ENCODE measurements at places on chromosomes 13 and 19.

DNA sequence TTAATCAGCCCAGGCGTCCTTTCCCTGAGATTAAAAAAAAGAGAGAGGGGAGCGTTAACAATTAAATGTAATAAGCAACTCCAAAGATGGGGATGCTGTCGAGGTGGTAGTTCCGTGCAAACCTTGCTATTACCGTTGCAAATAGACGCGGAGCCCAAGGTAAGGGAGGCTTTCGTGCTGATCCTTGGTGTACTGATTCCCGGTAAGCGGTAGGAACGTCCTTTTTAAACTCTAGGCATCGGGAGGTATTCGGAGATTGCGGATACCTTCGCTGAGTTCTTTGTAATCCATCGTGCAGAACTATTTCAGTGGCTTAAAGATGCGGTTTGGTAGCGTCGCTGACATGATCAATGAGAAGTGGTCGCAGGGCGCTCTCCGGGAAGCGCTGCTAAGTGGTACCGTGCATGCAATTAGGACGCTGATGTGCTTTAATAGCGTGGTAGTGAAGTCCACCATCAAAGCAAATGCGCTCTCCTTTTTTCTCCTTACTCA is 3.1 kb downstream of the SLITRK5 start:
- DNase-seq: no peak

DNA sequence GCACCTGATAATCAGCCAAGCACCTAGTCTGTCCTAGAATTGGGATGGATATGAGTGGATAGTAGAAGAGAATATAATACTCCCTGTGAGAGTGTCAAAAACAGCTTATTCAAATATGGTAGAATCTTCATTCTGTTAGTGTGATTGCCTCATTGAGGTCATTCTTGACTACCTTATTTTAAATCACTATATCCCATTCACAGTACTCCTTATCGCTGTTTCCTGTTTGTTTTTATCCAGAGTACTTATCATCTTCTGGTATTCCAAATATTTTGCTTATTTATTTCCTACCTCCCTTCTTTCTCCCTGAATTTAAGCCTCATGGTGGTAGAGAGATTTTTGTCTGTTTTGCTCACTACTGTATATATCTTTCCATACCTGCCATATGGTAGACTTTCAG is 9.9 kb downstream of the NDFIP2 start:
- DNase-seq: no peak

GRCh38 chr19:3604227-3604986 is 2.3 kb downstream of the TBXA2R start:
- DNase-seq: no peak

GRCh38 chr13:48068036-48068435 is 26.9 kb downstream of the MED4 start:
- no peak for DNase-seq

DNA sequence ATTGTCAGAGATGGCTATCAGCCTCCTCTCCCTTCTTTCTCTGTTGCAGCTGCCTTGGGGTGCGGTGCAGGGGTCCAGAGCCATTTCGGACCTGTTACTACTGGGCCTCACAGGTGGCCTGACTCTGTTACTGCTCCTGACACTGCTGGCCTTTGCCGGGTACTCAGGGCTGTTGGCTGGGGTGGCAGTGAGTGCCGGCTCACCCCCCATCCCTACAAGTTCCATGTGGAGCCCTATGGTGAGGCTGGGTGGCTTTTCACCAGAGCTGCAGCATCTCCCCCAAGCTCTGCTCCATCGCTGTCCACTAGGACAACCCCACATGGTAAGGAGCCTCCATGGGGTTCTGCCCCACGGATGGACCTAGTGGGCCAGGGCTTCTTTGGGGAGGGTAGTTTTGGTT is 13.7 kb upstream of the ZNF492 start:
- no peak for DNase-seq

- no peak for DNase-seq
Measured at GRCh38 chr19:8355631-8356402, 8.1 kb upstream of the ANGPTL4 start.

DNA sequence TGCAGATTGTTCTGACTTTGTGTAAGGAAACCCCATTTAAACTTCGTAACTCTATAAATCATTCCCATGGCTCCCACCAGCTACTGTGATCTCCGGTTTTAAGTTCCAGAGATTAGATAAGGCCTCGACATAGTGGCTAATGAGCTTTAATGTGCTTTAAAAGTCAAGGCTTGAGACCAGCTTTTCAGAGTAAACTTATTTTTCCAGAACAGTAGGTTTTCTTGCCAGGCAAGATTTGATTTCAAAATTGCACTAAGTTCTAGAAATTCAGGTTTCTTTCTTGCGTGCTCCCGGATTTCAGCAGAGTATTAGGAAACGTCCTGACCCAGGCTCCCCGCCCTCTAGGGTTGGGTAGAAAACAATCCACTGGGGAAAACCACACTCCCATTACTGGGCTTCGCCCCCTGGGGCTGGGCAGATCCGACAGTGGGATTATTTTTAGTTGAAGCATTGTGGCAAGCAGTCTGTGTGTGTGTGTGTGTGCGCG is 43.3 kb downstream of the CRYL1 start:
- DNase-seq: no peak

GRCh38 chr19:4059453-4059871 is 7.2 kb downstream of the ZBTB7A start:
- no peak for DNase-seq

DNA sequence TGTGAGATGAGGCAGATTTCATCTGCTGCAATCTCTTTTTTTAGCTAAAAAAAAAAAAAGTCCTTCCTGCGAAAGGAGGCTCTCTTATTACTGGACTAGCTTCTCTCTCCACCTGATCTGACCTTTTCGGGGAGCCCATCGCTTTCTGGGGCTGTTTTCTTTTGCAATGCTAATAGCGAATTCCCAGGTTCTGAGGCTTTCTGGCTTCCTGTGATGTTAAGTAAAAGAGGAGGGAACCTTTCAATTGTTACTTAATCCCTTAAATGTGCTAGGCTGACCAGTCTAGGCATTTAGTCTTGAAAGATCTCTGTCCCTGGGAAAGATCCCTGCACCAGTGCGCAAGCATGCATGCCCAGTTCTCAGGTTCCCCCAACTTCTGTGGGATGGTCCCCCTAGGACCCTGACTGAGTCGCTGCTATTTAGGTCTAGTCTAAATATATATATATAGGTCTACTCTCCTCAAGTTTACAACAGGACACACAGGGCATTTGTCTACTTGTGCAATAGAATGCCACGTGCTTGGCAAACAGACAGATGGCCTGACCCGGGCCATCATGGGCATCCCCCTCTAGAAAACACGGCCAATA is 224.7 kb downstream of the ZNF536 start:
- DNase-seq: no peak

DNA sequence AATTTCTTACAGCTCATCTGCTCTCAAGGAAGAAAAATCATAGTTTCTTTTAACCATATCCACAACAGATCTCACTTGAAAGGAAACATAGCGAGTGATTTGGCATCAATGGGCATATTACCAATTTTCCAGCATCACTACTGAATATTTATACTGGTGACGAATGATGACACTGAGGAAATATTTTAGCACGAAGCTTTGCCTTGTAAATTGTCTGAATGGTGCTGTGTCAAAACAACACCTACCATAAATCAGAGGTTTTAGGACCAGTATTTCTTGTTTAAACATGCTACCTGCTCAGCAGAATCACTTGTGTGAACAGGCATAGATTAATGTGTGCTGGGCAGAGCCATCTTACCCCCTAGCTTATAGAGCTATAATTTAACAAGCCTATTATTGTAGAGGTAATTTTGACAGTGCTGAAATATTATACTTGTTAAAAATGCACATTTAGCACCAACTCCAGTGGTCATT is 146.8 kb downstream of the ABCC4 start:
- no peak for DNase-seq

- no peak for DNase-seq
Measured at GRCh38 chr13:20491926-20492435, 33.7 kb downstream of the CRYL1 start.

DNA sequence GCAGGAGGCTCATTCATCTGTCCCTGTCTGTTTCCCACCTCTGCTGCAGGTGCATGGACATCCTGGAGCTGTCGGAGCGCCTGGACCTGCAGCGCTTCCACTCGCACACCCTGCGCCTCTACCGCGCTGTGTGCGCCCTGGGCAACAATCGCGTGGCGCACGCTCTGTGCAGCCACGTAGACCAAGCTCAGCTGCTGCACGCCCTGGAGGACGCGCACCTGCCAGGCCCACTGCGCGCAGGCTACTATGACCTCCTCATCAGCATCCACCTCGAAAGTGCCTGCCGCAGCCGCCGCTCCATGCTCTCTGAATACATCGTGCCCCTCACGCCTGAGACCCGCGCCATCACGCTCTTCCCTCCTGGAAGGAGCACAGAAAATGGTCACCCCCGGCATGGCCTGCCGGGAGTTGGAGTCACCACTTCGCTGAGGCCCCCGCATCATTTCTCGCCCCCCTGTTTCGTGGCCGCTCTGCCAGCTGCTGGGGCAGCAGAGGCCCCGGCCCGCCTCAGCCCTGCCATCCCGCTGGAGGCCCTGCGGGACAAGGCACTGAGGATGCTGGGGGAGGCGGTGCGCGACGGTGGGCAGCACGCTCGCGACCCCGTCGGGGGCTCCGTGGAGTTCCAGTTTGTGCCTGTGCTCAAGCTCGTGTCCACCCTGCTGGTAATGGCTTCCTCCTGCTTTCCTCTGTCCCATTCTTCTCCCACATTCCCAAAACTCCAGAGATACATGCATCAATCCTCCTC is 52.2 kb downstream of the RYR1 start:
- no peak for DNase-seq

GRCh38 chr19:58558623-58559274 is 338 bp upstream of the UBE2M start:
- DNase-seq: peak; percentile 100

- DNase-seq: no peak
Measured at GRCh38 chr13:45353895-45354294, 12.9 kb upstream of the TPT1 start.

- DNase-seq: no peak
Measured at GRCh38 chr13:113117335-113117872, 5.2 kb upstream of the F10 start.

- no peak for DNase-seq
Measured at GRCh38 chr19:21841488-21842097, 5.6 kb upstream of the ZNF43 start.

DNA sequence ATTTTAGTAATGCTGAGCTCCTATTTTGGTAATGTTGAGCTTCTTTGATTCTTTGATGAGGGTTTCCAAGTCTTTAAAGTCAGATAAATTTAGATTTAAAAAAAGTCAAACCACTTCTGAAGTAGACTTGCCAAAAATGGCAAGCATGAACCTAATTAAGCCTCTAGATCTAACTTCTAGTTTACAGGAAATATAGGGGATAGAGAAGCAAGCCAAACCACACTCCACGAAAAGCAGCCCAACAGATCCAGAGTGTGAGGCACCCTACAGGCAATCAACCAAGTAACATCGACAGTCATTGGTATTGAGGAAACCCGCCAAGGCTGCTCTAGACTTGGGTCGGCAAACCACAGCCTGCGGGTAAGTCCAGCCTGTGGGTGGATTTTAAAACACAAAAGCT is 3.7 kb downstream of the GGACT start:
- peak; percentile 7 for DNase-seq

DNA sequence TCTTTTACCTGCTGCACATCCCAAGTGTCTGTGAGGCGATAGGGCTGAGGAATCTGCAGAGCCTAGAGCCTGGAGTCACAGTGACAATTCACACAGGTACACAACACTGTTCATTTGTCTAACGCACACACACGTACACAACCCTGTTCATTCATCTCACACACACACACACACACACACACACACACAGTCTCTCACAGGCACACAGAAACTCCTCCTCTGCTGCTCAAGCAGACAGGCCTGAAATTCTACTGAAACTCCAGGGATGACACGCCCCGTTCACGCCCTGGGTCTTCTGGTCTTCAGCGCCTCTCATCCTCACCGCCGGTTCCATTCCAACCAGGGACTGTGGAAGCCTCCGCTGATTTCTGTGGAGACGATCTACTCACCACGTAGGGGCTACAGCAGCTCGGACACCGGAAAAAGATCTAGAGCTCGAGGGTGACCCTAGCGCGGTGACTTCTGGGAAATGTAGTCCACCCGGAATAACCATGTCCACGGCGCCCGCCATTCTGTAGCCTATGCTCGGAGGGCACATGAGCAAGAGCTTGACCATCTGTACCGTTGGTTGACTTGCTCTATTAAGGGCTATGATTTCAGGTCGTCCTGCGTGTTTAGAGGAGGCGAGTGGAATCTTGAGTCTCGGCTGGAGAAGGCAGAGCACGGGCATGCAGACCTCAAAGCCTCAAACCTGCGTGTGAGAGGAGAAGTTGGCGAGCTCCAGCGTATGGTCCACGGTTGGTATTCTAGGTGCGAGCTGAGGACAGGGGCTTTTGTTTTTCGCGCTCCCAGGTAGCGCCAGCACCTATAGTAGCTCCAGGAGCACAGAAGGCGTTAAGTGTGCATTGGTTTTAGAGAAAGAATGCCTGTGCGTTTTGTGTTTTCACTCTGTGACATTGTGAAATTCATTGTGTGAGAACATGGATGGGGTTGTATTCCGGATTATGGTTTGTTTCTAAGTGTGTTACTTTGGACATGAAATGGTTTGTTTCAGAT is 33.4 kb downstream of the ZNF45 start:
- peak; percentile 73 for DNase-seq

- peak; percentile 1 for DNase-seq
Measured at GRCh38 chr13:34076943-34077703, 259.2 kb downstream of the RFC3 start.

DNA sequence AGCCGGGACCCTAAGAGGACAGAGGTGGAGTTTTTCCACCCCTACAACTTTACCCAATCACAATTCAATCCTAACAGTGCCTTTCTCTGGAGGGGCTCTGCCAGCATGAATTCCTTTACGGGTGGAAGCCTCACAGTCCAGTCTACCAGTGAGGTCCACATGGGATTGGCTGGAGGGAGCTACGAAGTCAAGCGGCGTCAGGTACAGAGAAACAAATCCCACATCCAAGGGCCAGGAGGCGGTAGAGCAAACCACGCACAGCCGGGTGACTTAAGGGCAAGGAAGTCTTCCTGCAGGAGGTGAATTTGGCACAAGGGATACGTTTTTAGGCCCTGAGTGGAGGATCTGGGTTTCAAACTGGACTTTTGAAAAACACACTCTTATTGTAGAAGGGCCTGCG is 199.6 kb downstream of the UQCRFS1 start:
- DNase-seq: no peak
